Right lung (tissue), 10 donors: ENCODE measurements at places on chromosomes 11 and 22.
A peak's percentile ranks its signal among the peaks of the same experiment; 100 is the strongest.

DNA sequence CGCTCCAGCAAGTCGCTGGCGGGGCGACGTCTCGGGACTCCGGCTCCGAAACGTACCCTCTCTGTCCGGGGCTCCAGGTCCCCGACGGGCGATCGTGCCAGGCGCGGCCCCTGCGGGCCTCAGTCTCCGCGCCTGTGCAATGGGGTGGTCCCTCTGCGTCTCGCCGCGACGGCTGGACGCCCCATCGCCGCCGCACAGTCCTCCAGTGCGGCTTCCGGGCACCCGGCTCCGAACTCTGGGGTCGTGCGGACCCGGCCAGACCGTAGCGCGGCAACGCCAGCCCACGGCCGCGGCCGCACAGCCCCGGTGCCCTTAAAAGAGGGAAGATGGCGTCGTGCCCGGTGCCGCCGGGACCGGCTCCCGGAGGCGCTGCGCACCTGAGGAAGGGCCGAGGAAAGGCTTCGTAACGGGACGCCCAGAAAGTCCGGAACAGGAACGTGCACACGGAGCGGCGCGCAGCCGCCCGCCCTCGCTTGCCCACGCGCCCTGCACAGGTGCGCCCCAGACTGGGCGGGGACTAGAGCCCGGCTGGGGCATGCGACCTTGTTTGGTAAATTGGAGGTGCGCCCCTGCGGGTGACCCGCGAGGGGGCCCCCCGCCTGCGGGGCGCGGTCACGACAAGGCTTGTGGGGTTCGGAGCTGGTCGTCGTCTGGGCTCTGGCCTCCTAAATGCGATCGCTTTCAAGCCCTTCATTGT is 525 bp downstream of the BIK start:
- no peak for DNase-seq

DNA sequence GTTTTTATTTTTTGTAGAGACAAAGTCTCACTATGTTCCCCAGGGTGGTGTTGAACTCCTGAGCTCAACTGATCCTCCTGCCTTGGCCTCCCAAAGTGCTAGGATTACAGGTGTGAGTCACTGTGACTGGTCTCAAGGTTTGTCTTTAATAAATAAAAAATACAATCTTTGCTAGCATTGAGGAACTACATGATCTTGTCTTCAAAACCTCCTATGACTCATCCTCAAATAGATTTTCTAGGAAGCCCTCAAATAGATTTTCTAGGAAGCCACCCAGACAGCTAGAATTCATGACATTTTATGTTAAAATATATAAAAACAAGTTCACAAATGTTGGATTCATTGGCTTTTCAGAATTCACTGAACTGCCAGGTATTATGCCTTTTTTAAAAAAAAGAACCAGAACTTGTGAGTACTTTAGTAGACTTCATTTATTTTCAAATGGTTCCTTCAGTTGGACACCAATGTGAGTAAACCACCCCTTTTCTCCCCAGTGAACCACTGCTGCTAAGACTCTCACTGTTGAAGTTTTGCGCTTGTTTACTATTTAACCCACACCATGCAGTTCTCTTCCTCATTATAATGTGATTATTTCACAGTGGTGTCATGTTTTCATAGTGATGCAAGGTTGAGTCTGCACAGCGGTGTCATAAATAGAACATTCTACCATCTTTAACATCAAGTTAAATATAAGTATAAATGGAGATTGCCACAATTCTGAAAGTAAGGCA is 303.9 kb downstream of the CASP12 start:
- DNase-seq = no peak

GRCh38 chr22:24564376-24565058 is 8.7 kb downstream of the SNRPD3 start:
- DNase-seq = no peak

DNA sequence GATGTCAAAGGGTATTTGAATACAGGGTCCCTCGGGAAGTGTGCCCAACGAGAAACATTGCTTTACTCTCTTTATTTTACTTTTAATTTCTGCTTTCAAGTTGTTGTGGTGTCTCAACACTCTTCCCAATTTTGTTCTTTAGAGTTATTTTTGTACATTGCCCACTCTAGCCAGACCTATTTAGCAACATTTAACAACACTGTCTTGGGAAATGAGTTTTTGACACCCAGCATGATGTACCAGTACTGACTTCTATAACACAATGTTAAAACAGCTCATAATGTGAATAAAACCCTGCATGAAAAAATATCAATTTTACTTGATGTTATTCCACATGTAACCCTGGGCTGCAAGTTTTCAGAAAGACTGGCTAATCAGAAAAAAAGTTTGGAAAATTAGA is 350.2 kb upstream of the PITPNB start:
- no peak for DNase-seq

GRCh38 chr11:61447601-61448551 is 18.0 kb downstream of the SDHAF2 start:
- no peak for DNase-seq

- no peak for DNase-seq
Observed at GRCh38 chr11:115674176-115674936, 170.1 kb upstream of the CADM1 start.

DNA sequence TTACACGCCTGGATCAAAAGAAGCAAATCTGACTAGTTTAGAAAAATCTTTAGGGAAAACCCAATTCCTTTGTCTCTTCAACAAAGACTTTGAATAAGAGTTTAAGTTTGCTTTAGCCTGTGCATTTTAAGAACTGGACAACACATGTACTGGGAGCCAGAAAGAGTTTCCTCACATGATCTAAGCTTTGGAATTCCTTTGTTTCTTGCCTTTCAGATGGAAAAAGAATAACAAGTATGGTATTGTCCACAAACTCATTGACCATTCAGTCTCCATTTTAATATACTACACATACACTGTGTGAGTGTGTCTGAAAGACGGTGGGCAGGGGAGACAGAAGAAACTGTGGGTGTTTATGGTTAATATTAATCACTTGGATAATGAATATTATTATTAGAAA is 205.6 kb downstream of the MAML2 start:
- DNase-seq = no peak

GRCh38 chr11:65917434-65918210 is 1.2 kb downstream of the C11orf68 start:
- no peak for DNase-seq

- DNase-seq = no peak
Observed at GRCh38 chr11:78370406-78371172, 47.0 kb downstream of the GAB2 start.

- no peak for DNase-seq
Observed at GRCh38 chr22:48105259-48105658, 1342.8 kb downstream of the TBC1D22A start.

DNA sequence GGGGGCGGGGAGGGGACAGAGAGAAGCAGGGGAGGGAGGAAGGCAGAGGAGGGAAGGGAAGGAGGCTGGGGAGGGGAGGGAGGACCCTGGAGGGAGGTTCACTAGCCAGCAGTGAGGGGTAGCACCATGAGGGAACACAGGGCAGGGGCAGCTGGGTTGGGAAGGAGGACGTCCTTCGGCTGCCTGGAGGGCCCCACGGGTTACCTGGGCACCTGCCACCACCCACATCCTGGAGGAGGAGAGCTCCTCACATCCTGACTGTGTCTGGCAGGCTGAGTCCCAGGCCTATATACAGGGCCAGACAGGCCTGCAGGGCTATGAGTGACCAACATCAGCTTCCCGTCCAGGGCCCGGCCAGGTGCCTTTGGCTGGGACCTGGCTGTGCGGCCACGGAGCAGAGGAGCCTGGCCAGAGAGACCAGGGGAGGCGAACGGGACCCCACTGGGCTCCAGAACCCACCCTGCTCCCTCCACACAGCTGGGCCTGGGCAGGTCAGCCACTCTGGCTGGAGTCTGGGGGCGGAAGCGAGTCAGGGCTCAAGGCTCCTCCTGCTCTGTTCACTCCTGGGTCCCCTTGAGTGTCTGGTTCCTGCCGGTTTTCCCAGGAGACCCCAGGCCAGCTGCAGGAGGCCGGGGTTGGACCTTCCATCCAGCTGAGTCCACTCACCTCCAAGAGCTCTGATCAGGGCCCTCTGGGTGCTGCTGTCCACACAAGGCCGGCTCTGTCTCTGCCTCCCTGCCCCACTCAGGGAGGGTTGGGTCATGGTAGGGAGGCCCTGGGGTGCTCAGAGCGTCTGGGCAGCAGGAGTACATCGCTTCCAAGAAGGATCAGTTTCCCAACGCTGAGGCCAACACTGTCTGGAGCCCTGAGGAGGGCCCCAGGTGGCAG is 677.7 kb downstream of the BRD1 start:
- no peak for DNase-seq

DNA sequence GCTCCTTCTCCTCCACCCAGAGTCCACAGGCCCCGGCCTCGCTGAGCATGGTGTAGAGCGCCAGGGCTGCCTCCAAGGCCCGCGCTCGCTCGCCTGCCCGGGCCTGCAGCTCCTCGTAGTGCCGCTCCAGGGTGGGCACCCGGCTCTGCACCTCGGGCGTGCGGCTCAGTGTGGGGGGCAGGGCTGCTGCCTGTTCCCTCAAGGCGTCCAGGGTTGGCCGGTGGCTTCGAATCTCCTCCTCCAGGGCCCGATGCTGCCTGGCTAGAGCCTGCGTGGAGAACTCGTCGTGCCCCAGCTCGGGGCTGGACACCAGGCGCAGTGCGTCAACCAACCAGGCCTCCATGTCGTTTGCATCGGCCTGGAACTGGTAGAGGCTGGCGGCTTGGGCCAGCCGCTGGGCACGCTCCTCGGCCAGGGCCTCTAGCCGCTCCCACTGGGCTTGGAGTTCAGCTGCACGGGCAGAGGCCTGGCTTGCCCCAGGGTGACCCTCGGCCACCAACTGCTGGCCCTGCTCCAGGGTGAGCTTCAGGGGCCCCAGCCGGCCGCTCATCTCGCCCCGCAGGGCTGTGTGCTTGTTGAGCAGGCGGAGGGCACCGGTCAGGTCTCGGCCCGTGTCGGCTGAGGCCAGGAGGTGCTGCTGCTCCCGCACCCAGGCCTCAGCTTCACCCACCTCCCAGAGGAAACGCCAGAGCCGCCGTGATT is 24.2 kb downstream of the SPTBN2 start:
- no peak for DNase-seq

DNA sequence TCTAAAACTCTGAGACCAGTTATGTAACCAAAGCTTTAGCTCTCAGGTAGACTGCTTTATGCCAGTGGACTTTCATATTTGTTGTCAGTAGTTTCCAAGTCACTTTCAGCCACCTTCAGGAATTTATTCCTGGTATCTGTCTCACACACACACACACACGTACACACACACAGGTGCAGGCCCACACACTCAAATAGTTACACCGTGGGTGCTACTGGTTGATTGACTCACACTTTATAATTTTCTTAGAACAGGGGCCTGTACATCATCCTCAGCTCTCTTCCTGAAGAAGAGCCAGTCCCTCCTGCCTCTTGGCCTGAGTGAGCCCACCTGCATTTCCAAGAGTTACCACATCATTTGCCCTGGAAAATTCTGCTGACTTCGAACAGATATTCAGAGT is 555.2 kb downstream of the SOX6 start:
- no peak for DNase-seq

- DNase-seq = no peak
Observed at GRCh38 chr22:48752451-48753380, 1075.0 kb downstream of the BRD1 start.

DNA sequence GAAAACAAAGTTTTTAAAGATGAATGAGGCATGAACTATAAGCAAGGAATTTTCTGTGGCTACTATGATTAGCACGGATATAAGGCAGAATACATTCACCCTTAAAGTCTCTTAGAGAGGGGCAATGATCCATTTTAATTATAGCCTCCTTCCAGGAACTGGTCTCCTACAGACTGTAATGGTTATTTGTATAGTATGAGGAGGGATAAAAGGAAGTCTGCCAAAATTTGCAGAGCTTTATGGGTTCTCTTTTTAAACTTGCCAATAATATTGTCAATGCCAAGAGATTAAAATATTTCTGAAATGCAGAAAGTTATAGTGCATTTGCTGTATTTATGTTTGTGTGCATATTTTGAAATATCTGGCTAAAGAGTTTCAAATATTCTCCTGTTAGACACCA is 271.4 kb upstream of the LUZP2 start:
- DNase-seq = no peak

DNA sequence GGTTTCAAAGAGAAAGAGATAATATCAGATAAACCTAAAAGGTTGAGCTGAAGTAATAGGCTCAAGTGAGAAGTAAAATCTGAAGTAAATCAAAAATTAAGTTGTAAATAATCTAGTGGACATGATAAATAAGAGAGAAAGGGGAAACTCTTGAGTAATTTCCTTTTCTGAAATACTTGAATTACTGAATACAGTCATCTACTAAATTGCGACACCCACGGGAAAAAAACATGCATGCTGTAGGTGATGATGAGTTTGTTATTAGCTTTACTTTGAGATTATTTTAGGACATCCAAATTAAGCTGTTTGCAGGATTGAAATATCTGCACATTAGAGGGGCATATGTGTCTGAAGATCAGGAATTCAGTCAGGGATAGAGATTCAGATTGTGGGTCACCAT is 50.0 kb upstream of the CARD18 start:
- DNase-seq = no peak

DNA sequence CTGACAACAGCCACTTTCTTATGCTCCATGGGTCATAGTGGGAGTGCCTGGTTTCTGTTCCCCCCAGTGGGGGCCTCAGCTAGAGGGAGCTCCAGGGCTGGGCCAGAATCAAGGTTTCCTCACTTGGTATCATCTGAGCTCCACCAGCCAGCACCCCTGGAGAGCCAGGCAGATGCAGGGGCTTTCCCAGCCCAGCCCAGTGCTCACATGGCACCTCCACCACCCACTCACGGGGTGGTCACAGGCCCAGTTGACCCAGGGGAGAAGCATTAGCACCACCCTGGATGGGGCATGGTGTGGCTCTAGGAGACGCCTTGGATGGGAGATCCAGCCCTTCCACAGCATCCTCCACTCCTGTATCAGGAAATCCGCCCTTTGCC is 24.1 kb upstream of the WNT7B start:
- no peak for DNase-seq

- DNase-seq = peak; percentile 44
Observed at GRCh38 chr22:25509374-25509791, 55.1 kb upstream of the GRK3 start.

DNA sequence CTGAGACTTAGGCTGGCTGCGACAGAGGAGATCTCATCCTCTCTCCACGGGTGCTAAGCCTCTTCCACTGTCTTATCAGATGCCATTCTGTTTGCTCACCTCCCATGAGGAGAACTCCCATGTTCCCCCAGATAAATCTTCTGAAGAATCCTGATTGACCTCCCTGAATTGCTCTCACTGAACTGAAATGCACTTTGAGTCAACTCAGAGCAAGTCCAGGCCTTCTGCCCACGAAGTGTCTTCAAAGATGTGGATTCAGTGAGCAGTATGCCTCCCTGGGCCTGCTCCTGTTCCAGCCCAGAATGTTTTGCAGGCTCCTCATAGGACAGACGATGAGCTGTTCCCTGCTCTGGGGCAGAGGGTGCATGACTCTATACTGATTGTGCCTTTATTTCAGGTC is 17.4 kb downstream of the TUB start:
- DNase-seq = no peak

GRCh38 chr11:58832056-58832645 is 12.4 kb downstream of the GLYATL2 start:
- DNase-seq = no peak

GRCh38 chr11:94127638-94128037 is 1.0 kb upstream of the PANX1 start:
- DNase-seq = no peak

- DNase-seq = no peak
Observed at GRCh38 chr11:102111787-102112508, 1.7 kb downstream of the YAP1 start.

- DNase-seq = no peak
Observed at GRCh38 chr11:11667056-11667455, 45.3 kb upstream of the GALNT18 start.
